ENCODE measurements at places on chromosomes 7 and 10.

DNA sequence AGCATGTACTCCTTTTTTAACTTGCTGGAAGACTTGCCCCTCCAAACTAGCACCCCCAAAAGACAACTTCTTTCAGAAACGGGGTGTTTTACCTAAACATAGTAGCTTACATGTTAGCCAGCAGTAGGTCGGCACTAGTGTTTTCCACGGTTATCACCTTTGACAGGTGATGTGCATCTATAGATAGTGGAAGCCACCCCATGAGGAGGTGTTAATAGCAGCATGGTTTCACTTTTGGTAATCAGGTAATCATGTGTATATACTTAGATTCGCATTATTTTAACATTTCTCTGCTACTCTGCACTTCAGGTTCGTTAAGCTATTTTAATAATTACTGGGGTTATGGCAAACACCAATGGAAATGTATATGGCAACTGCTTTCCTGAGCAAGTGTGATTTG, 17.6 kb downstream of the SRI start:
- no peak for DNase-seq

GRCh38 chr7:39186131-39186530, 208.4 kb downstream of the POU6F2 start:
- DNase-seq, result no peak

GRCh38 chr10:110840225-110840922, 31.4 kb upstream of the PDCD4 start:
- no peak for DNase-seq

DNA sequence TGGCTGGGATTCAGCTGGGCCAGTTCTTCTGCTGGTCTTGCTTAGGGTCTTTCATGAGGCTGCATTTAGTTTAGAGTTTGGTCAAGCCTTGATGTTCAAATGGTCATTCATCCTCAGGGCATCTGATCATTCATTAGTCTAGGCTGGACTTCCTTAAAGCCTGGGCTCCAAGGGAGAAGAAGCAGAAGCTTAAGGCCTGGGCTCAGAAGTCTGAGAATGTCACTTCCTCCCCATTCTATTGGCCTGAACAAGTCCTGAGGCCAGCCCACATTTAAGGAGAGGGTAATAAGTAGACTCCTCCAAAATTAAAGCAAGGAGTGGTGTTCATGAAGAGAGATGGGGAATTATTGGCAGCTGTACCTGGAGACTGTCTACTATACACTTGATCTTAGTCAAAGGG, 193.2 kb upstream of the HABP2 start:
- no peak for DNase-seq

DNA sequence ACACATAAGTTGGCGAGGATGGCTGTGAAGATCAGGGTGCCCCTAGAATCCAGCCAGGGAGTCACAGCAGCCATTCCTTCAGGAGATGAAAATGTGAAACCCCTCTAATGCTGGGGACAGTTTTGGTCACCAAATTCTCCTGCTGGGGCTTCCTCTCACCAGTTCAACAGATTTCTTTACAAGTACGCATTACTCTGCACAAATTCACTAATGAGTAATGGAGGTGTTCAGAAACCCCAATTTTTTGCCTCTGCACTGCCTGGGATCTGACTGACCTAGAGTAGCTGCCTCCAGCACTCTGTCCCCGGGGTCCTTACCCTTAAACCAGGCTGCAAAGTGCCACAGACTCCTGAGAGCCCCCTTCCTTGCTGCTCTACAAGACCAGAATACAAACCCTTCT, 16.1 kb downstream of the TRPV5 start:
- DNase-seq, result no peak

GRCh38 chr10:7572391-7572790, 94.4 kb downstream of the ITIH5 start:
- DNase-seq, result peak; percentile 59

- no peak for DNase-seq
These were observed 488 bp downstream of the ABCF2 start for GRCh38 chr7:151226560-151226874.

DNA sequence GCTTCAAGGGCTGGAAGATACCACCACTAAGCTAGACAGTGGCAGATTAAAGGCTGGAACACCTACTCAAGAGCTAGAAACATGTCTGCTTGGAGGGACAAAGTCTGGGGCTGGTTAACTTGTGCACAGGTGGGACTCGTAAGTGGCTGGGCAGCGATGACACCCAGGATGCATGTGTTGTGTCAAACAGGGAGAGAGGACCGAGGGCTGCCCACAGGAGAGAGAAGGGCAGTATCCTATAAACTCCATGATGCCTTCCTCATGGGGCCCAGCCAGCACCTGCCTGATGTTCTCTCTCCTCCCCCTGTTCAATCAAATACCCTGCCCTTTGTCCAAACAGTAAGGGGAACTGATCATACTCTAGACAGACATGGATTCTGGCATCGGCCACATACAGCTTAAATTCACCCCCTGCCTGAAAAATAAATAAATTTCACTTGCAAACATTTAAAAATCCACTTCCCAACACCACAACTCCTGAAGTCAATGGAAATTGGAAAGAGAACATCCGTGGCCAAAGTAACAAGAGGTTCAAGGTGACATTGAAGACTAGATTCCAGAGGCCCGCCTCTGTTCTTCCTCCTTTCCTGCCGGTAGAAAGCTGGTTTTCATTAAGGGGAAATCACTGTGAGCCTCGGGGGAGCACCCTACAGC, 50.6 kb downstream of the CHST15 start:
- DNase-seq, result no peak

- no peak for DNase-seq
These were observed 305.9 kb downstream of the HPSE2 start for GRCh38 chr10:98929709-98930108.

DNA sequence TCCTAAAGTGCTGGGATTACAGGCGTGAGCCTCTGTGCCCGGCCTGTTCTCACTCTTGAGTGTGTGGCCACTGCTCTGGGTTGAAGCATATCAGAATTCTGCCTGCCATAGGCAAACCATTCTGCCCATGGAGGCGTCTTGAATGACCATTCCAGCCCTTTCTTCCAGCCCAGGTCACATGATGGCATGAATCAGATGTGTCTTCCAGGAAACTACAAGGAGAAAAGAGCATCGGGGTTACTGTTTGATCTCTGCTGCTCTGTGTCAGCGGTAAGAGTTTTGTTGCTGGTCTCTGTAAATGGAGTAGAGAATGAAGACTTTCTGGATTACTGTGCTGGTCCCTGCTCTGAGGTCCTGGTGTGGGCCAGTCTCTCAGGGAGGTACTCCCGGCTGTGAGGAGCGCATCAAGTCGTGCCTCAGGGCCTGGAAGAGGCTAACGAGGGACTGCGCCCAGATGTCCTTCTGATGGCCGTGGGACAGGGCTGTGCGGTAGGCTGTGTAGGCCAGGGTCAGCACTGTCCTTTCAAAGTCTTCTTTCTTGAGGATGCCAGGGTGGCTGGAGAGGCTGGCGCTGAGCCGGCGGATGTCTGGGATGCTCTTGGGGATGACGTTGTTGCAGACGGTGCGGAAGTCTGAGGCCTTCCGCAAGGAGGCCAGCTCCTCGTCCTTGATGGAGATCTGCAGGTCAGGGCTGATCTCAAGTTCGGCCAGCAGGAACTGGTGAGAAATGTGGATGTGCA, 5.8 kb upstream of the SLC13A4 start:
- no peak for DNase-seq

- DNase-seq, result no peak
These were observed 78.4 kb downstream of the CTBP2 start for GRCh38 chr10:125081931-125082330.

DNA sequence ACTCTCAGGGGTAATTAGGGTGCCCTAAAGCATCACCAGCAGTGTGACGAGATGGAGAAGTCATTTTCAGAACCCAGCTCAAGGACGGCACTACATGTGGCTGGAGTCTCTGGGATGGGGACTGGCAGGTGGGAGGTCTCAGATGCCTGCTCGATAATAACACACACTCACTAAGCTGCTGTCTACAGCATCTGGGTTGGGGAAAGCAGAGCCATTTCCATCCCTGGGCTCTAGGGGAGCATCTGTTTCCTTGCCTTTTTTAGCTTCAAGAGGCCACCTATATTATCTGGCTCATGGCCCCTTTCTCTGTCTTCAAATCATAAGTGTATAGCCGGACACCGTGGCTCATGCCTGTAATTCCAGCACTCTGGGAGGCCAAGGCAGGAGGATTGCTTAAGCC, 79.6 kb downstream of the SH3PXD2A start:
- DNase-seq, result no peak

DNA sequence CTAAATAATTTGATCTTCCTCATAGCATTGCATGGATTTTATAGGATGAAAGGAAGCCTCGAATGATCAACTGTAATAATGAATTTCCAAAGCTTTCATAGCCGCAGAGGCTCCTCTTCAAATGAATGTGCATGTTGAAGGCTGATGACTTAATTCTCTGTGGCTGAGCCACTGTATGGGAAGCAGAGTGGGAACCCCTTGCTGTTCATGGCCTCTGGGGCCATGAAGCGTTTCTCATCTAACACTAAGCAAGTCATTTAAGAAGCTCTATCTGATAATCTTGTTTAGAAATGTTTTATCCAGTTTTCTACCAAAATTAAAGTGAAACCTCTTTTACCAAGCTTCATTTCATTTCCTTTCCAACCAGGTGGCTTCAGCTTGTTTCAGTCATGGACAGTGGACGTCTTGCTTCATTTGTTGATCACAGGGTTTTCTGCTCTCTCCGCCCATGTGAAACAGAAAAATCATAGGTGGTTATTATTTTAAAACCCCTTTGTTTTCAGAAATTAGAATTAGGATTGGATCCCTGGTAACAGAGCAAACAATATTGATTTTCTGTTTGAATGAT, 10.3 kb upstream of the ADARB2 start:
- no peak for DNase-seq

DNA sequence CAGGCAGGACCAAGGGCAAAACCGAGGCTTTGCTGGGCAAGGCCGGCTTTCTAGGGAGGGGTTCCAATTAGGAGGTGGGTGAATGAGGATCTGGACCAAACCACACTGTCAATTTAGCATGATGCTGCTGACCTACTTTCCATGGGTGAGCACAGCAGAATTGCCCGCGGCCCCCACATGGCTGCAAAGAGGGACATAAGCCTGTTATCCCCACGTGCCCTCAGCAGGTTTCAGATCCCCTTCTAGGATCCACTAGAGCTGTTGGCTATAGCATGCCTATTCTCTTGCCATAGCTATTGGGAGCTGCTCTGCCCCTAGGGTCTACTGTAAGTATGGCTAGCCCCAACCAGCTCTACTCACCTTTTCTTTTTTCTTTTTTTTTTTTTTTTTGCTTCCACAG, 102.8 kb downstream of the COL13A1 start:
- no peak for DNase-seq

GRCh38 chr7:113840954-113841353, 77.9 kb downstream of the PPP1R3A start:
- DNase-seq, result no peak

- no peak for DNase-seq
These were observed 1.3 kb downstream of the LSMEM1 start for GRCh38 chr7:112481833-112482670.

GRCh38 chr7:137978464-137979237, 23.2 kb downstream of the CREB3L2 start:
- DNase-seq, result no peak

DNA sequence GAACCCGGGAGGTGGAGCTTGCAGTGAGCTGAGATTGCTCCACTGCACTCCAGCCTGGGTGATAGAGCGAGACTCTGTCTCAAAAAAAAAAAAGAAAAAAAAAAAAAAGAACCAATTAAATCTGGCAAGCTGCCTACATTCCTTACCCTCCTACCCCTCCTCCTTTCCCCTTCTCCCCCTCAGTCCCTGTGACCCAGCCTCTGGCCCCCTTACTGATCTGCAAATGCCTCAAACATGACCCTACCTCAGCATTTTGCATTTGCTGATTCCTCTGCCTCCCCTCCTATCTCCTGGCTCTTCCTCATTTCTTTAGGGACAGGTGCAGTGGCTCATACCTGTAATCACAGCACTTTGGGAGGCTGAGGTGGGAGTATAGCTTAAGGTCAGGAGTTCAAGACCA, 19.3 kb downstream of the CDHR3 start:
- no peak for DNase-seq

DNA sequence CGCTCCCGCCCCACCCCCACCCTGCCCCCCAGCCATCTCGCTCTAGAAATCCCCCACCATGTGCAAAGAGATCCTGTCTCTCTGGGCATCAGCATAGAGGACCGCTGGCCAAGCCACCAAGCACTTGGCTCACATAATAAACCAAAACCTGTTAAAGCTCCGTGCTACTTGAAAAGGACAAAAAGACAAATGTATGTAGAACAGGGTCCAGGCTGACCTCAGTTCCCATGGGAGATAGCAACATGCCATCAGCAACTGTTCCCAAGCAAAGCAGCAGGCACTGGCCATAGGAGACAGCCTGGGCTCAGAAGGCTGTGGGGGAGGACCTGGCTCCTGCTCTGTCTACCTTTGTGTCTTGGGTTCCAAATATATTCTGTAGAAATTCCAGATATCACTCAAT, 38.4 kb upstream of the GDF10 start:
- no peak for DNase-seq

GRCh38 chr7:26329520-26330255, 38.0 kb downstream of the SNX10 start:
- no peak for DNase-seq

DNA sequence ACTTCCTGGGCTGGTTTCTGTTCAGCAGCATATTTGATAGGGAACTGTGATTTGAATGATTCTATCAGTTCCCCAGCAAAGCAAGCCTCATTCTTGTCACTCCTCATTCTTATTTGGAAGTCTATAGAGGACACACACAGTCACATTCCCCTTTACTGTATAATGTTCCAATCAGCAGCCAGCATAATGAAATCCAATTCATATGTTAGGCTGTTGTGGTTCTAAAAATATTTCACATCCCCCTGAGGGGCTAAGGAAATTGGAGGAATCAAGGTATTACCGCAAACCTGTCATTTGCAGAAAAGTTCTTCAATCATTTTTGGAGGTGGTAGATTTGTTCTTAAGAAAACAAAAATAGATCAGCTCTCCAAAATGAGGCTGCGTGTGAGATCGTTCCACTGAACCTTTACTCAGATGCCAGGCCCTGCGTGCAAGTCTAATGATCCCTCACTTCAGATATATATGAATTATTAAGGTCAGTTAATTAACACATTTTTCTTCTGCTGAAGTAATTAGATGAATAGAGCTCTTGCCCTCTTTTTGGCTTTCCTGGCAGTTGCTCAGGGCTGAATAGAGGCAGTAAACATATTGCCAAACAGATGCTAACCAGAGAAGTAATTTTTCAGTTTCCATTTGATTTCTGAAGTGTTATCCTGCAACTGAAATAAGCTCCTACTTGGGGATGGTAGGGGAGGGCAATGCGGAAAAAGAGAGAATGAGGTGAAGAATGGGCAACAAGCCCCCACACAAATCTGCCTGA, 31.8 kb downstream of the LSMEM1 start:
- DNase-seq, result no peak

DNA sequence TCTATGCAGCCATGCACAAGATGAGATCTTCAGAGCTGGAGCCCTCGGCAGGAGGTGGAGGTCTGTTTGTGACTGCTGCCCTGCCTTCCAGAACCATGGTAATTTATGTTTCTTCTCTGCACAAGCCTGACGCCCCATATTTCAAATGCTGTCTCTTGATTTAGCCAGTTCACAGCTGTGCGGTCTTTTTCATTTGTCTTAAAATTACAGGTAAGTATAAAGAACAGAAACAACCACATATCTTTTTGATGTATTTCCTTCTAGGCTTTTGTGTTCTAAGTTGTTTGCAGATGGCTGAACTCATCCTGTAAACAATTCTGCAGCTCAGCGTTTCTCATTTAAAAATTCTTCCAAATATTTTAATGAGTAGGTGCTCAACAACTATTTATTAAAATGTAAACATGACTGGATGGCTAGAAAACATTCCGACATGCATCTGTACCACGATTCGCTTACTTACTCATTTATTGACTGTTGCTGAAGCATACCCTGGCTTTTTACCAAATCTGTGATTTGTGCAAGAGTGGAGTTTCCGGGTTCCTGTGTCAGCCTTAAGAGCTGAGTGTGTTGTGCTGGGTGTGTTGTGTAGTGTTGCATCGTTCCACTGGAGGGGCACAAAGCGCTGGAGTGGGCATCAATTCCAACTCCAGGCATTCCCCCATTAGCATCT, 58.9 kb downstream of the PIP4K2A start:
- no peak for DNase-seq
